Breast epithelium (tissue), 4 donors: ENCODE measurements at places on chromosomes 16 and 17.
A peak's percentile ranks its signal among the peaks of the same experiment; 100 is the strongest.

DNA sequence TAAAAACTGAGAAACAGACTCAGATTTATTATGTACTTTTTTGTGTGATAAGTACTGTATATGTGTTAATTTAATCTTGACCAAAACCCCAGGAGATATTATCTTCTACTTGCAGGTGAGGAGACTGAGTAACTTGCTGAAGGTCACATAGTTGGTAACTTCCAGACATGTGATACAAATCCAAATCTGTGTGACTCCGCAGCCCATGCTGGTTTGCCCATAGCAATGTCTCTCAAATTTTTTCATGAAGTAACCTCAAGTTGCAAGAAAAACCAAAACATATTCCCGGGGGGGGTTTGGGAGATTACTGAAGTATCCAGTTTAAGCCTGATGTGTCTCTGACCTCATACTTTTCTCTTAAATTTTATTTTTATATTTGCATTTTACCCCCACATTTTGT is 3.3 kb downstream of the TEX14 start:
- DNase-seq, result no peak

DNA sequence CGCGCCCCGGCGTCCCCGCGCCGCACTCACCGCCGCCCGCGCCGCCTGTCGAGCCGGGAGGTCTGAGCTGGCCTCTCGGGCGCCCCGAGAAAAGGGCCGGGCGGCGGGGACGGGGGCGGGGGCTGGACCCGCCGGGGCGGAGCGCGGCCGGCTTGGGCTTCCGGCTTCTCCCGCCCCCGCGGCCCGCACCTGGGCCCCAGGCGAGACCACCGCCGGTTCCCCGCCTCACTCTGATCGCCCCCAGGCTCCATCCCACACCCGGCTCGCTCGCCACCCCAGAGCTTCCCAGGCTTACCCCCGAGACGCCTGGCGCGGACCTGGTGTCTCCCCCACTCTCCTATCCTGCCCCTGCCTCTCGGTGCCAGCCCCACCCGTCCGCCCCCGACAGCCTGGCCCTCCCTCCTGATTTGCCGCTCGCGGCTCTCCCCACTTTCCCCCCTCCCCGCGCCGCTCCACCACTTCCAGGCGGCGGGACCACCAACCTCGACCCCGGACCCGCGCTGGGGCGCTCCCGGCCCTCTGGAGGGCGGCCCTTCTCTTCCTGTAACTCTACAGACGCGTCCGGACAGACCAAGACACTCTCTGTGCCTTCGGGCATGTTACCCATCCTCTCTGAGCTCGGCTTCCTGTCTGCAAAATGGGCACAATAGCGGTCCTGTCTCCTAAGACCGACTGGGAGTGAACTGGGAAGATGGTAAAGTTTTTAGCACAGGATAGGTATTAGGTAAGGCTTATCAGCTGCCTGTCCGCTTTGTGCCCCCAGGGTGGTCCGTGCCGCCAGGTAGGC is at the start of gene LITAF:
LITAF (minus strand) TSS at position 64 of the 787 bp plus-strand sequence. CDS start 30,189 bp downstream, outside the sequence.
- DNase-seq, result peak; percentile 66

GRCh38 chr17:15278924-15279477 is 13.9 kb upstream of the PMP22 start:
- DNase-seq, result no peak

- no peak for DNase-seq
These were observed 33.4 kb downstream of the ARHGAP23 start for GRCh38 chr17:38461683-38462082.

DNA sequence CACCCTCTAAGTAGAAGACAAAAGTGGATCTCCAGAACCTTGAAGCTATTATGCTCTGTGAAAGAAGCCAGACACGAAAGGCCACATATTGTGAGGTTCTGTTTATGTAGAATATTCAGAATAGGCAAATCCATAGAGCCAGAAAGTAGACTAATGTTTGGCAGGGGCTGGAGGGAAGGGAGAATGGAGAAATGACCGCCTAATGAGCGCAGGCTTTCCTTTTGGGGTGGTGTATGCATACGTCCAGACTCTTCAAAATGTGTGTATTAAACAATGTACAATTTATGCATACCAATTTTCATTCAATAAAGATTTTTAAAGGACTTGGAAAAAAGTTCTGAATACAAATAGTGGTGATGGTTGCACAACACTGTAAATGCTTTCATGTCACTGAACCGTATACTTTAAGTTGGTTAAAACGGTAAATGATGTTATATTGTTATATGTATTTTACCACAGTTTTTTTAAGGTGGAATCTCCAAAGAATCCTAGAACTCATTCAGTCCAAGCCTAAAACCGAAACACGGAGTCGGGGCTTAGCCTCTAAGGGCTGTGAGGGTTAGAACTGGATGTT is 397.4 kb downstream of the SOX9 start:
- no peak for DNase-seq

DNA sequence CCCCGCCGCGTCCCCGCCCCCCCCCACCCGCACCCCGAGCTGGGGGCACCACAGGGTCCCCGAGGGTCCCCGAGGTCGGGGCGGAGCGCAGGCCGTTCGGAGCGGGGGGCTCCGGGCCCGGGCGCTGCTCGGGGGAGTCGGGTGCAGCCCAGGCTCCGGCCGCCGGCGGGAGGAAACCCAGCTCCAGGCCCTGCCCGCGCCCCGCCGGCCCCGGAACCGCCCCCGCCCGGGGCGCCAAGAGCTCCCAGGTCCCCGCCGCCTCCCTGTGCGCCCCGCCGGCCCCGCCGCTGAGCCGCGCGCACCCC is 33.2 kb upstream of the RPH3AL start:
- no peak for DNase-seq

DNA sequence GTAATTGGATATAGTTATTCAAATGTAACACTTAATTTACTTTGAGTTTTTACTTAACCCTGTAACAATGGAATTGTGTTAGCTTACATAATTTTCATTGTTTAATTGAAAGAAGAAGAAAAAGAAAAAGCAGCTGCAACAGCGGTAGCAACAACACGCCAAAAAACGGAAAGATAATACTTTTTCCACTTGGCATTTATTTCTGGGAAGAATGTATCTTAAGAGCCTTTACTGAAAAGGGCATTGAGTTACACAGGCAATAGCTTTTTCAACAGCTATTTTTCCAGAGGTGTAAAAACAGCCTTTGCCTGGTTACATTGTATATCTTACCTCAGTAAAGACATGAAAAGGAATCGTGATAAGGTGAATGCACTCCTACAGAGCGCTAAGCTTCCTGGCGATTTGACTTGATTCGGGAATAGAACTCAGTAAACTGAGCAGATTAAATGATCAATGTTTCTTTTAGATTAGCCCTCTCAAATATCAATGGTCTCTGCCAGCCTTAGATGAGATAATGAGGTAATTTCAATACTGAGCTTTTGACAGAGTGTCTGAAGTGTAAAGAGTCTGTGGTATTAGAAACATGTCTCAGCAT is 311.3 kb downstream of the CDH13 start:
- DNase-seq, result no peak

GRCh38 chr17:35578929-35579432 is 610 bp upstream of the PEX12 start:
- DNase-seq, result no peak

- DNase-seq, result no peak
These were observed 35.8 kb downstream of the MSI2 start for GRCh38 chr17:57292091-57292490.

DNA sequence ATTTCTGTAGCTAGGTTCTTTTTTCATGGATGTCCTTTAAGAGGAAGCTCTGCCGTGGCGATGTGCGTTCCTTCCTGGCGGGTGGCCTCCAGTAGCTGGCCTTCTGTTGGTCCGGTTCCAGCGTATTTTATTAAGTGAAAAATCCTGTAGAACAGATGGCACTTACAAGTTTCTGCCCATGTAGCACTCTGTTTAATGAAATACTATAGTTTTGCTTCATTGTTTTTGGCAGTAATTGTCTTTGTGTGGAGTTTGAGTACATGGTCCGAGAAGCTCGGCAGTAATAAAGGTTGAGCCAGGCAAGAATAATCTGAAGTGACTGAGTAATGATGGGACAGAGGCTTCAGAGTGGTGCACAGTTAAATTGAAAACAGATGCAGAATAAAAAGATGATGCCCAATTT is 20.4 kb downstream of the USP10 start:
- no peak for DNase-seq

- no peak for DNase-seq
These were observed 10.9 kb upstream of the HEXD start for GRCh38 chr17:82407255-82407654.

DNA sequence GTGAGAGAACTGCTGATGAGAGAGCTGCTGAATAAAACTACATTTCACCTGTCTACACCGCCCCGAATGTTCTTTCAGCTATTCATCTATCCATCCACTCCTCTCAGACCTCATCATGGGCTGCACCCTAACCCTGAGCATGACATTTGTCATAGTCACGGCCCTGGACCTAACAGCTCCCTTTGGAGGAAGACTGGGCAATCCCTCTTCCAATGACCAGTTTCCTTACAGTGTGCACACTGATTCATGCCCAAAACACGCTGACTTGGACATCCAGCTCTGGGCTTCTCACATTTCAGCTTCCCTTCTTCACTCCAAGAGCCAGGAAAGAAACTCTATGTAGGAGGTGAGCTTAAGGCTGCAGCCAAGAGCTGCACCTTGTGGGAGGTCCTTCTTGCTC is 41.8 kb upstream of the ARL4D start:
- DNase-seq, result no peak

DNA sequence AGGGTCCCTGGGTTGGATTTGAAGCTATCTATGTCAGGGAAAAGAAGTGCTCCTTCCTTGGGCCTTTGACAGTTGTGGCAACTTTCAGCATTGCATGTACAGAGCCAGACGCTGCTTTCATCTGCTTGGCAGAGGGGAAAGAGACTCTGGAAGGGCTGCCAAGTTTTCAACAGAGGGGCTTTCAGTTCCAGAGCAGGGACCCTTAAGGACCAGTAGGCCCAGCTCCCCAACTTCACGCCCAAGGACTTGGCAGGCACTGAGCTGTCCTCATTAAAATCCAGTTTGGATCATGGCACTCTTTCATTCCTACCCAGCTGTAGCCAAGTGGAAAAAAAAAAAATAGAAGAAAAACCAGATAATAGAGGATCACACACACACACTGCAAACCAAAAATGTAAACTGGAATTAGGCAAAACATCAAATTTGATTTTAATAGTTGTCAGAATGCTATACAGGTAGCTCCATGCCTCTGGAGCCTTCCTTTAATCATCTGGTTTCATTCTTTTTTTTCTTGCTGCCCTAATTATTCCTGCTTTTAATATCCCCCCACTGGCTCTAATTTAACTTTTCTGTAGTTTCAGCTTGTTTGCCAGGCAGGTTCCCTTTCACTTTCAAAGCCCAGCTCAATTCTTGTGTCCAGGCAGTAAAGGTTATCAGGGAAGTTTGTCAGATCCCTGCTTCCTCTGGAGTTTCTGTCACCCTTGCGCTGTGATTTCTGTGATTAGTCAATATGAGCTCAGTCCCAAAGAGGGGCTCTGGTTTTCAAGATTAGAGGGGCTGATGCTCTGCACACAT is 702.6 kb upstream of the CDH8 start:
- no peak for DNase-seq

DNA sequence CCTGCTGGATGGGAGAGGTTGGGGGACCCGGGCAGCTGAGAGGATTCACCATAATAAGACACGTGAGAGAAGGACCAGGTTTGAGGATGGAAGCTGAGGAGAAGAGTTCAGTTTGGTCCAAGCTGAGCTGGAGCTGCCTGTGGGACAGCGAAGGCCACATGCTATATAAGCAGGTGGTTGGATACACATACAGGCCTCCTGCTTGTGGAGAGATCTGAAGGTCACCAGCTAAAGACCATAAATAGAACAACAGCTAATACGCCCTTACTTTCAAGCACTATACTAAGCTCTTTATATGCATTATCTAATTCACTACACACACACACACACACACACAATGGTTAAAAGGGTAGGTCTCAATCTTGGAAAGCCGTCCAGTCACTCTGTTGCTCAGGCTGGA is 32.1 kb downstream of the DUSP14 start:
- no peak for DNase-seq

DNA sequence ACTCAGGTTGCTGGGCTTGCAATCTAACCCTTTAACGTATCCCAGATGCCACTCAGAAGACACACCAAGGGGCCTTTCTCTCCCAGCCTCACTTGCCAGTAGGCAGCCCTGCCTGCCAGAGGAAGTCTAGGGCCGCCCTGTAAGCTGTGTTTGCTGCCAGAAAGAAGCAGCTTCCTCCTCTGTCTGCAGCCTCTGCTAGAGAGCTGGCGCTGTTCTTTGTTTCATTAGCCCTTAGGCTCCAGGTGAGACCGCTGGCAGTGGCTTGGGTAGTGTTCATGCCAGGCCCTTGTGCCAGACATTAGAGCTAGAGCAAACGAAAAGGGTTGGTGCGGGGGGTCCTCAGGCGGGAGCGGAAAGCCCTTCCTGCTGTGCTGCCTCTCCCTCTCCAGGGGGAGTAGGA is 8.9 kb downstream of the CTRL start:
- peak; percentile 75 for DNase-seq

DNA sequence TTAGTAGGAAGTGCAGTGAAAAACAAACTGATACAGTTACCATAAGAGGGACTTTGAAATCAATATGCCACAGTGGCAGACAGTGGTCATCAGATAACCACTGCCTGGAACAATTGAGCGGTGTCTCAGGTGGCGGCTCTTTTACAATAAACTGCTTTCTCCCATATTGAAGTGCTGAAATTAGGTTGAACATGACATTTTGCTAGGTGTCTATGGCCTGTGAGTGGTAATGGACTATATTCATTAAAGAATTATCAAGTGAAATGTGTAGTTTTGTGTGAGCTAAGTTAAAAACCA is 214.7 kb downstream of the RPTOR start:
- DNase-seq, result no peak

DNA sequence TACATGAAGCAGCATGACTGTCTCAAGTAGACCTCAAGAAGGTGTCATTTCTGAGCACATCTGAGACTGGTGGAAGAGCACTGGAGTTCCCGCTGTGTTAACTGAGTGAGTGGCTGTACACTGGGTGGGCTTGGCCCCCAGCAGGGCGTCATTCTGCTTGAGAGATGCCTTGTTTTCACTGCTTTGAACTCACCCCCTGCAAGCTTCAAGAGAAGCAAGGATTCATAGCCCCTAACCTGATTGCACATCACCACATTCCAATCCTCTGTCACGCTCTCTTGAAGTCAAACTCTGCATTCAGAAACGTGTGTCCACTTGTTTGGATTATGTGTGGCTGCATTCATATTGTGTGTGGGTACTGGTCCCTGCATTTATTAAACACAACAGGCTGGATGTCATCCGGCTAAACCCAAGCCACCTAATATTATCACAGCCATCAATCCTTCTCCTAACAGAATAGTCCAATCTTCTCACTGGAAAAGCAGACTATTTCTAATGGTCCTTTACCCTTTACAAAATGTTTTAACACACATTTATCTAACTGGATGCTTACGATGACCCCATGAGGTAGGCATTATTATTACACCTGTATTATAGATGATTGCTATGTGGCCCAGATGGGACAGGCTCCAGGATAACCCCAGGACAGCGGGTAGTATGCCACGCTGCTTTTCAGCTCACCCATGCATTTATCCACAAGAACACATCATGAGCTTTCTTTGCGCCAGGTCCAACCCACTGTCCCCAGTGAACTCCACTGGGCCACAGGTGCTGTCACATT is 76.3 kb downstream of the USP31 start:
- no peak for DNase-seq

- DNase-seq, result no peak
These were observed 1138.5 kb downstream of the CDH11 start for GRCh38 chr16:63983401-63983800.

- no peak for DNase-seq
These were observed 81.9 kb downstream of the USP22 start for GRCh38 chr17:20960871-20961270.
